ENCODE measurements at places on chromosomes 1 and 21. TPM values are rescaled to one million over a fixed set of nuclear protein-coding genes. Genes with fewer than 3 reads are reported as not detected.
A peak's percentile ranks its signal among the peaks of the same experiment; 100 is the strongest.

SMCP gene
- polyA plus RNA-seq = not detected

RASAL2 gene
- polyA plus RNA-seq = 12.3 TPM

OR2T2 gene
- polyA plus RNA-seq = not detected

PSMB2 gene
- 58.1 TPM for polyA plus RNA-seq

WDR64 gene
- 0.37 TPM for polyA plus RNA-seq

NPHS2 gene
- not detected for polyA plus RNA-seq

NHLH1 gene
- 0.59 TPM for polyA plus RNA-seq

YY1AP1 gene
- polyA plus RNA-seq = 51.6 TPM

HSF2BP gene
- 0.62 TPM for polyA plus RNA-seq

OR2L8 gene
- polyA plus RNA-seq = not detected

ATP1A4 gene
- polyA plus RNA-seq = 2.8 TPM

KRTAP13-4 gene
- not detected for polyA plus RNA-seq

EPHA8 gene
- 0.05 TPM for polyA plus RNA-seq

LDLRAD1 gene
- not detected for polyA plus RNA-seq

CENPL gene
- polyA plus RNA-seq = 7.7 TPM

PLOD1 gene
- polyA plus RNA-seq = 146 TPM

- DNase-seq = no peak
These were observed 4.2 kb downstream of the SCNN1D start for GRCh38 chr1:1284221-1285101.

- no peak for DNase-seq
These were observed 686 bp downstream of the ARF1 start for GRCh38 chr1:228082918-228083870.

DNA sequence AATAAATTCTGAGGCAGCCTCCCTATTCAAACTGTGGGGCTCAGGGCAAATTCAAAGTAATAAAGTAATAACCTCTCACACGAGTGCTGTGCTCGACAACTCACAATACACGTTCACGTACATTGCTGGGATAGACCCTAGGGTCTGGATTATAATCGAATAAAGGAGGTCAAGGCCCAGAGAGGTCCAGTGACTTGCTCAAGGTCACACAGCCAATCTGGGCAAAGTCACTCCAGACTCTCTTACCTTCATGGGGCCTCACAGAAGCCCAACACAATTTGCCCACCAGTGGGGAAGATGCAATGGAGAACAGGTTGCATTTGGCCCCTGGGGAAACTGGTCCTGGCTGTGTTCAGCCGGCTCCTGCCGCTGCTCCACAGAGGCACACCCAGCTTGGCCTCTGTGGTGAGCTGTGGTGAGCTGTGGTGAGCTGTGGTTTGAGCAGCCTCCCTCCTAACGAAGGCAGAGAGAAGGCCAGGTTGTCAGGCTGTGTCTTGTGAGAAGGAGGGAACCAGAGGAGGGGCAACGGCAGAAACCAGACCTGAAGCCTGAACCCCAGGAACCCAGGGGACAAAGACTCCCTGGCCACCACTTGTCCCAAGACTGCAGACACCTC lies 35.1 kb downstream of the NUAK2 start:
- no peak for DNase-seq

DNA sequence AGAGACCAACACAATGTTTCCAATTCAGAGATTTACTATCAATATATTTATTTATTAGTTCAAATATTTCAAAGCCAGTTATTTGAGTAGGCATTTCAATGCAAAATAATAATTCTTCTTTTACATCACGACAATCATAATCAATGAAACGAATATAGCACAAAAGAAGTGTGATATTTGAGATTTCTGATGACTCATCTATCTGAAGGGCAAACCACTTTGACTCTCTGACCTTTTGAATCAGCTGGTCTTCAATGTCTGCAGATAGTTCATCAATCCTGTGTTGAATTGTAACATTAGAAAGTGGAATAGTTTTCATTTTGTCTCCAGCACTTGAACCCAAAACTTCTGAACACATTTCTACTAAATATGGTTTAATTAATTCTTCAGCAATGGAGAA lies 3.0 kb upstream of the TMEM35B start:
- no peak for DNase-seq

- no peak for DNase-seq
These were observed 153.2 kb downstream of the TRABD2B start for GRCh38 chr1:47843781-47844557.

- DNase-seq = no peak
These were observed 28.7 kb downstream of the C1orf87 start for GRCh38 chr1:60044881-60045280.

- DNase-seq = no peak
These were observed 432.9 kb downstream of the PLPP3 start for GRCh38 chr1:56146449-56146848.

DNA sequence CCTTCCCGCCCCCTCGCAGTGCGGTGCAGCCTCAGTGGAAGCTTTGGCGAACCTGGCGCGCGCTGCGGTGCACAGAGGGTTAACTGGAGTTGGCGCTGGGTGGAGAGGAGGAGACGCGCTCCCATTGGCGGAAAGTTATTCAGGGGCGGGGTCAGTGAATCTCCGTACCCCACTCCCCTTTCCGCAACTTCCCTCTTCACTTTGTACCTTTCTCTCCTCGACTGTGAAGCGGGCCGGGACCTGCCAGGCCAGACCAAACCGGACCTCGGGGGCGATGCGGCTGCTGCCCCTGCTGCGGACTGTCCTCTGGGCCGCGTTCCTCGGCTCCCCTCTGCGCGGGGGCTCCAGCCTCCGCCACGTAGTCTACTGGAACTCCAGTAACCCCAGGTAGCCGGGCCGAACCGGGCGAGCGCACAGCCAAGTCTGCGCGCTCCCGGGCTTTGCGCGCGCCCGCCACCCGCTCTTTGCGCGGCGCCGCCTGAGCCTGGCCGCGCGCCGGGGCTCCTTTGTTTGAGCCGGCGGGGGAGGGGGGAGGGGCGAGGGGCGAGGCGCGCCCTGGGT lies at the start of gene EFNA4:
TSS of gene EFNA4 (plus strand) at position 191 of the 561 bp plus-strand sequence. CDS start at position 275, 84 bp downstream.
- peak; percentile 78 for DNase-seq

- no peak for DNase-seq
These were observed 181.6 kb downstream of the NEGR1 start for GRCh38 chr1:72100771-72101170.

- DNase-seq = no peak
These were observed 56.0 kb downstream of the CD46 start for GRCh38 chr1:207807690-207808321.

- no peak for DNase-seq
These were observed 89.8 kb upstream of the KCNE2 start for GRCh38 chr21:34274001-34274400.

GRCh38 chr21:35909456-35910223 lies 150.7 kb downstream of the SETD4 start:
- no peak for DNase-seq

GRCh38 chr1:147246044-147246690 lies 3.7 kb downstream of the CHD1L start:
- no peak for DNase-seq

DNA sequence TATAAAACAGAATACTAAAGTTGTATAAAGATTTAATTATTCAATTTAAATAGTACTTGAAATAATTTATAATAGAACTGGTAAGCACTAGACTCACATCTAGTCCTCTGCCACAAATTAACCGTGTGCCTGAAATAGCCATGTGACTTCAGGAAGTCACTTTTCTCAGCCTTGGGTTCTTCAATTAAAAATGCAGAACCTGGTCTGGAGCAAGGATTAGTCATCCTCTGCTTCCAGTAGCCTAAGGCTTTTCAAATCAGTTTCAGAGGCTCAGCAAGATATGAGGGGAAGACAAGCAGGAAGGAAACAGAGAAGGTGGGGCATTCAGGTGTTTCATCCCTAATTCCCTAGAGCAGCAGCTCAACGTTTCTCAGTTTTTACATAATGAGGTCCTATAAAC lies 23.0 kb downstream of the DPH5 start:
- no peak for DNase-seq

GRCh38 chr1:69570356-69570755 lies 2.6 kb downstream of the LRRC7 start:
- no peak for DNase-seq

GRCh38 chr1:167454304-167454893 lies 63.9 kb downstream of the CD247 start:
- DNase-seq = no peak

DNA sequence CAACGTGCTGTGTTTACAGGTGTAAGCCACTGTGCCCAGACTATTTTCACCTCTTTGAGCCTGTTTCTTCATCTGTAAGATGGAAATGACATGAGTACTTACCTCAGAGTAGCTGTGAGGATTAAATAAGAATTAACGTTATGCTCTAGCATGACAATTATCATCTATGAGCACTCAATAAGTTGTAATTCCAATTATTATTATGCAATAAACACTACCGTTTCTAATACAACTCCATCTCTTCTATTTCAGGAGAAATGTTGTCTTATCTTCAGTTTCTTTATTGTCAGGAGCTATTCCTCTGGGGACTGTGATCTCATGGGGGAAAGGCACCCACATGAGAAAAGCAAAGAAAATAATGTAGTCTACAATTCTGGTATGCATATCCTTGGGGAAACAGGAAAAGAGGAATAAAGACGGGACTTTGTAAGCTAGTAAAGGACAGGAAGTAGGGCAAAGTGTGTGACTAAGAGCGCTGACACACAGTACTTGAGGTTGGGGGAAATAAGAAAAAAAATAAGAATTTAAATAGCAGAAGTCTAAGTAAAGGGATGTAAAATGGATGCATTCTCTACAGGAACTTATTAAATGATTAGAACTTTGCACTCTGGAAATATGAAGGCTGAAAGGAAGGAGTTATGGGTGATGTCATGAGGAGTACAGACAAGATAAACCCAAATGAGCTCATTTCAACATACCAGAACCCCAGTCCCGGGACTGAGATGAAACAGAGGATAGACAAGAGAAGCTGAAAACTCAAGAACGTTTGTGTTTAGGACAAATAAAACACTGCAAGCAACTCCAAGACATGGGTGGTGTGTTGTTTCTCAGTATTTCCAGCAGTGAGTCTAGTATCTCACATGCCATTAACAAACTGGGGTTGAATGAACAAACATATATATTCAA lies 9.8 kb downstream of the PHC2 start:
- DNase-seq = no peak

DNA sequence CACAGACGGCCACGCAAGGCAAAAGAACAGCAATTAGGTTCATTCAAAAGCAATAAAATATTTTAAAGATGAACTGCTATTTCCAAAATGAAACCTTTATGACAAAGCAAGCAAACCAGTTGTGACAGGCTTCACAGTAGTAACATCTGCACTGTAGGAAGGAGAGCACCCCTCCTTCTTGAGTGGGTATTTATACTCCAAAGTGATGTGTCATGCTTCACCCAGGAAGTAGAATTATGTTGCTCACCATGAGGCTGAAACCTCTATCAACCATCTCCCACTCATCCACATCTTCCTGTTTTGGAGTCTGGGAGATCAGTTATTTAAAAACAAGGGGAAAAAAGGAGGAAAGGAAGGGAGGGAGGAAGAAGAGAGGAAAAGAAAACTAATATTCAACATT lies 885 bp downstream of the OR2T10 start:
- no peak for DNase-seq

DNA sequence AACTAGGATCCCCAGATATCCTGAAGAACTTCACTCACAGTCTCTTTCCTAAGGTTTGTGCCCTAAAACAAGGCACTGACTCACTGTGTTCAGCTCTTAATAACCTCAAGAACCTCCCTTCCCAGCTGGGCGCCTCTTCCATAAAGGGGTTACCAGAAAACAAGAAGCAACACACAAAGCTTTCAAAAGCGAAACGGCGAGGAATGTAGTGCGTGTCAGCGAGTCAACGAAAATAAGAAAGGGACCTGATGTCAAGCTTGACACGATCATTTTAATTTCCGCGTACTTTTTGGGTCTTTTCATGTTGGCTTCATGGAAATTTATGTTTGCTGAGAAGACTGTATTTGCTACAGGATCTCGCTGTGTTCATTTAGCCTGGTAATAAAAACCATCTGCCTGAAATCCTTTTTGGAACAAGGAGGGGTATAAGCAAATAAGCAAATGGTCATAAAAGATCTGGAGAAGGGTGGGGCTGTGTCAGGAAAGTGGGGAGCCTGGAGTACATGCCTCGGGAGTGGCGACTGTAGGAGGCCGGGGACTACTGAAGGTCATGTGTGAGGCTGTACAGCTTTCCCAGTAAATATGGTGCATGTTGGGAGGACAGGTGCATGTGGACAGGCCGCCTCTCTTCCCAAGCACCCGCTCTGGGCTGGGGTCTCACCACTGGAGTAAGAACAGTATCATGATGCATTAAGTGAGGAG lies 11.4 kb upstream of the CLDN14 start:
- no peak for DNase-seq

GRCh38 chr1:194833111-194833510 lies 1646.7 kb upstream of the B3GALT2 start:
- no peak for DNase-seq

DNA sequence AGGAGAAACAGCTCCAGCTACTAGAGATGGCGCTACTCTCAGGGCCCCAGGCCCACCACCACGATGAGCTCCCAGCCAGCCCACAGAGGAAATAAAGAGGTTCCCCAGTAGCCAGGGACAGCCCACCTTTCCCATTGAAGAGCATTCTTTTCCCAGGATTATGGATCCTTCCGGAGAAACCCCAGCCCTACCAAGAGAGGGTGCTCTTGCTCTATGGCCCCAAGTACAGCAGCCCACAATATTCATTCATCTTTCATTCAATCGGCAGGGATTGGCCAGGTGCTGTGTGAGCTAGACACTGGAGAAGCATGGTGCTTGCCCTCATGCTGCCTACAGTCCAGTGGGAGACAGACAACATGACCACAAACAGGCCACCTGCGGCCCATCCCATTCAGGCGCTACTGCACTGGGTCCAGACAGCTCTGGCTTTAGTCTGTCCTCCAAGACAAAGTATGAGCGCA lies 29.9 kb downstream of the PMVK start:
- no peak for DNase-seq

DNA sequence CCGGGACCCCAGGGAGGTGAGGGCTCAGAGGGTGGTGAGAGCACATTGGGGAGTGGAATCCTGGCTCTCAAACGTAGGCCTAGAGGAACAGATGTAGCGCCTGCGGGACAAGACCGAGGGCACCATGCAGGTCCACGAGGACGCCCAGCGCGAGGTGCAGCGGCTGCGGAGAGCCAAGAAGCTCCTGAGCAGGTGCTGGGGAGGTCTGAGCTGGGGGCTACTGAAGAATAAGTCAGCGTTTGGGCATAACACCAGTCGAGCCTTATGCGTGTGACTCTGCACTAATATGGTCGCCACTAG lies 2.6 kb upstream of the NBPF3 start:
- no peak for DNase-seq

- no peak for DNase-seq
These were observed 102.9 kb upstream of the PTGFR start for GRCh38 chr1:78387871-78388270.
